Stimulated activated CD4-positive, alpha-beta T cell treated with anti-CD3 and anti-CD28 coated beads, Interleukin-1b, Interleukin-23, amount 100 ng/mL, for 4 hours (primary cell): ENCODE measurements at places on chromosomes 16 and 17.

DNA sequence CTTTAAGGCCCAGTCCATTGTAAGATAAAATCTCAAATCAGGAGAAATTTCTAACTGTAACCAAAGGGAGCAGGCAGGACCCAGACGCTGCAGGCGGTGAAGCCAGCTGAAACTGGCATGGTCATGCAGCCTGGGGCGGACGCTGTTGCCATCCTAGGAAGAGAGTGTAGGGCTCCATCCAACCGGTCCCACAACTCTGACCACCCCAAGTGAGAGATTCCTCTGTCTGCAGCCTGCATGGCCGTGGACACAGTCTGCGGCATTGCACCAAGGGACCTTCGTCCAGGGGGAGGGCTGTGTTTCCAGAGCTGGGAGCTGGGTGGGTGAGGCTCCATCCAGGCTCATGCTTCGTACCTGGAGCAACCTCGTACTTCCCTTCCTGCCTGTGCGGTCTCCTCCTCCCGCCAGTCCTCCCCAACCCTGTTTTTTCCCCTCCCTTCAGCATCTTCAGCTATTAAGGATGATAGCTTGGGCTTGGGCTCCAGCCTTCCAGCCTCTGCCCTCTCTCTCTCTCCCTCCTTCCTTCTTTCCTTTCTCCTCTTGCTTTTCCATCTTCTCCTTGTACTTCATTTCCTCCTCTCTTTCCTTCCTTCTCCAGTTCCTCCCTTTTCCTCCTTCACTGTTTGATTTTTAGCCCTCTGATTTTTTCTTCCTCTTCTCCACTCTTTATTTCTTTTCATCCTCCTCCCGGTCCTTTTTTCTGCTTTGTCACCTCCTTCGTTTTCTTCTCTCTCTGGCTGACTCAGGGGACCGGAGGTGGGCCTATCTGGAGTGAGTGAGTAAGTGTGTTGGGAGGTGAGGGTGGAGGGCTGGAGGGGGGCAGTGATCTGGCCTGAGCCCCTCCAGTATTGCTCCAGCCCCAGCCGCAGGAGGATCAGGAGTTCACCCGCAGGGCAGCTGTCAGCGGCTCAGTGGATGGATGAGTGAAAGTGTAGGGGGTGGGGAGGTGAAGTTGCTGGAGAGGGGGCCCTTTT lies 17.0 kb upstream of the LHX1 start:
- no peak for DNase-seq

DNA sequence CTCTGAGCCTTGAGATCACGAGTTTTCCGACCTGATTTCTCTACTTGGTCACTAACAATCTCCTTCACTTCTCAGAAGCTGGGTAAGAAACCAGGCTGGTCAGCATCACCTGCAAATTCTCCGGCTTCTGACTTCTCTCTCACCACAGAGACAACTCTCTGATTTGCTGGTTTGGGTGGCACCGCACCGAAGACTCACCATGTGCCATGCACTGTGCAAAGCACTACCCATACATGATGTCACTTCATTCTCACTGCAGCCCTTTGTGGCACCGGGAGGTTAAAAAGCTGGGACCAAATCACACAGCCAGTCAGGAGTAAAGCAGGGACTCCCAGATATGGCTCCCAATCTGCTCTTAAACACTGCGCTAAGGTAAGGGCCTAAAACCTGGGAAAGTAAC lies 647 bp downstream of the VAC14 start:
- no peak for DNase-seq

DNA sequence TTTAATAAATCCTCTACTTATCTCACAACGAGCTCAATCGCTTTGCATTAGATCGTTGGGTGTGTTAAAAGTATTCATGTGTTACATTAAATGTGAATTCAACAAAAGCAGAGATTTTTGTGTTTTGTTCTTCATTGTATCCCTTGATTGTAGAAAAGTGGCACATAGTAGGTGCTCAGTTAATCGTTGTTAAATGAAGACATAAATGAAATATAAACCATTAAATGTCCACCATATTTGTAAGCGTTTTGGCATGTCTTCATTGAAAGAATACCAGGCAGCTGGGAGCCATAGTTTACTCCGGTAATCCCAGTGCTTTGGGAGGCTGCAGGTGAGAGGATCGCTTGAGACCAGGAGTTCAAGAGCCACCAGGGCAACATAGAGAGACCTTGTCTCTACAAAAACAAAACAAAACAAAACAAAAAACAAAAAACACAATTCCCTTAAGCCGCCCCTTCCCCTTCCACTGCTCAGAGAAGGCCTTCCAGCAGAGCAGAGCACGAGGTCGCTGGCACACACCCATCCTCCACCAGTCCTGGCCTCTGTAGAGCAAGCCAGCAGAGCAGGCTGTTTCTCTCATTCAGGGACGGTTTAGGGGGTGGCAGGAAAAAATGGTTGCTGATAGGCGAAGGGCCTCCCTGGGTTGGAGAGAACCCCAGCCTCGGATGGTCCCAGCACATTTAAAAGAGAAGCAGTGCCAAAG lies 673 bp upstream of the CHD9 start:
- no peak for DNase-seq

DNA sequence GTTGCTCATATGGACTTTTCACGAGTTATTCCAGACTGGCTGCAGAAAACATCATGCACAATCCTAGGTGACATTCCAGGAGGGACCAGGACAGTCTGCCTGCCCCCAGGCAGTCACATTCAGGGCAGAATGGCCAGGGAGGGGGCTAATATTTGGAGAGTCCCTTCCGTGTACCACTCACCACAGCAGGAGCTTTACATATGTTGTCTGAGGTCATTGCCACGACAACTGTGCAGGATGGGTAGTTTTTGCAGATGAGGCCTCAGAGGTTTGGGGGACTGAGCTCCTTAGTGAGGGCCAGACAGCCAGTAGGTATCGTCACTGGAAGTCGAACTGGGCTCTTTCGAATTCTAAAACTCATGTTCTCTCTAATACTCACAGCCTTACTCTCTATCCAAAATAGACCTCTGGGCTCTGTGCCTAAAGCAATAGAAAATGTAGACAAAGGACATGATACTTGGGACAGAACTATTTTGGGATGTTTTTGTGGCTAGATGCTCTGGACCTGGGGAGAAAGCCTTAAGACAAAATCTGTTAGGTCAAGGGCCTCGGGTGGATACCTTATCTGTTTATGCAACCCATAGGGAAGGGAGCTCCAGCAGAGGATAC lies 338.5 kb downstream of the MAF start:
- no peak for DNase-seq

DNA sequence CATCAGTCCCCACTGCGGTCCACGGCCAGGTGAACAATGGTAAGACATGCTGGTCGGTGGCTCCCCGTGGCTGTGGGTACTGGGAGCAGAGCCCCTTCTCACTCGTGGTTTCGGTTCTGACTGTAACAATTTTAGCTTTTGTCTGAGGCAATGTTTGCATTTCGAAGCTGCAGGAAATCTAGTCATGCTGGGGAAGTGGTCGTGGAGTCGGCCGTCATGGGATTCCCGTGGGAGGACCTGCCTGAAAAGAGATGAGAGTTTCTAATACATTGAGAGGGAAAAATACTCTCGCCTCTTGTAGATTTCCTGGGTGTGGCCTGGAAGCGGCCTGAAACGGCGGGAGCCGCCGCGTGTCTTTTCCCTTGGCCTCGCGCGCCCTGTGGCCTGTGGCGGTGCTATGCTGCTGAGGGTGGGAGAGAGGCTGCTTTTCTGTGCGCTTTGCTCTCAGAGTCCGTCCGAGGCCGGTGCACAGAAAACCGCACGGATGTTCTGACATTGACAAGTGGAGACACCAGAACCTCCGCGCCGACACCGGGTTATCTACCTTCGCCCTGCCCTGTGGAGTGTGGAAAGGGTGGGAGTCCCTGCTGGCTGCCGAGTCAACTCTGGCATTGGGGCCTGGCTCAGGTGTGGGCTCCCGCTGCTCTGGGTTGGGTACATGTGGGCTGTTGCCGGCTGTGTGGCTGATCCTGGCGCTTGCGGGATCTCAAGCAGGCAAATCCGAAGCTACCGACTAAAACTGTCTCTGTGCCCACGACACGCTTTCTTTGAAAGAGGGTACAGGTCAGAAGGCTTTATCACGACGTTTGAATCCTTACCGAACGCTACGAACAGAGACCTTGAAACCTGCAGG lies 60.8 kb downstream of the WDR45B start:
- DNase-seq = no peak
